ENCODE measurements at places on chromosomes 6 and 20.

DNA sequence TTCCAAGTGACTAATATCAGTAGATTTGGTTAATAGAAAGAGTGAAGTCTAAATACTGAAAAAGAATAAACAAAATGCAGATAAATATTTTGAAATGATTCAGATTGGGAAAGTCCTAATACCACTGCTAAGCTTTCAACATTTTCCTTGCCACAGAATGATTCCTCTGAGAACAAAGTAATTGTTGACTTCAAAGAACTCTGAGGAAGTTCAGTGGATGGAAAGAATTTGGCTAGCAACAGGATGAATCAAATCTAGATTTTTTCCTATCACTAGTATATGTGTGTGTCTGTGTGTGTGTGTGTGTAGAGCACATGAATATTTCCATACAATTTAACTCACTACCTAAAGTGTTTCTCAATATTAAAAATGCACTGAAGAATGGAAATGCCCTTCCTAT lies 107.9 kb upstream of the PREP start:
- DNase-seq: no peak

DNA sequence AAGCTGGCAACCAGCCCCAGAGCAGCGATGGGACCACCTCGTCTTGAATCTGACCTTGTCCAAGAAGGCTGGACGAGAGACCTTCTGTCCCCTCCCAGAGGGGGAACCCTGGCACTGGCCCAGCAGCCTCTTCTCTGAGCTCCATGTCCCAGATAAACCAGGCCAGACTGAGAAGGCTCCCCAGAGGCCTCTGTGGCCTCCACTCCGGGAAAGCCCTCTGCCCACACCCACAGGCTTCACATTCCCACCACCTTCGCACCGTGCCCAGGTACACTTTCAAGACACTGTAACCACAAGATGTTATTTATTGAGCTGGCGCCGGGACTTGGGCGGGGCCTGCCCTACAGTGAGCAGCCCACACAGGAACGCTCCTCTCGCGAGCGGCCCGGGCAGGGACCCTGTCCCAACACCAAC lies 33.2 kb downstream of the ADA start:
- DNase-seq: no peak

GRCh38 chr6:107866606-107867301 lies 42.6 kb upstream of the SCML4 start:
- DNase-seq: peak; percentile 39

GRCh38 chr20:10739134-10739533 lies 65.3 kb upstream of the JAG1 start:
- DNase-seq: no peak

All from NCI-H2227 treated with DMSO at 0.1 percent for 48 hours (cell line).